IPS DF 19.7 (cell line): ENCODE measurements at places on chromosomes 5 and 9.

- no peak for DNase-seq
Measured at GRCh38 chr5:170360709-170361108, 28.5 kb downstream of the KCNMB1 start.

GRCh38 chr5:154395407-154396106 is 50.2 kb upstream of the SAP30L start:
- peak; percentile 47 for DNase-seq

- DNase-seq = no peak
Measured at GRCh38 chr5:127919006-127919796, 164.4 kb upstream of the SLC12A2 start.

- DNase-seq = no peak
Measured at GRCh38 chr9:99056886-99057664, 47.8 kb upstream of the TGFBR1 start.

DNA sequence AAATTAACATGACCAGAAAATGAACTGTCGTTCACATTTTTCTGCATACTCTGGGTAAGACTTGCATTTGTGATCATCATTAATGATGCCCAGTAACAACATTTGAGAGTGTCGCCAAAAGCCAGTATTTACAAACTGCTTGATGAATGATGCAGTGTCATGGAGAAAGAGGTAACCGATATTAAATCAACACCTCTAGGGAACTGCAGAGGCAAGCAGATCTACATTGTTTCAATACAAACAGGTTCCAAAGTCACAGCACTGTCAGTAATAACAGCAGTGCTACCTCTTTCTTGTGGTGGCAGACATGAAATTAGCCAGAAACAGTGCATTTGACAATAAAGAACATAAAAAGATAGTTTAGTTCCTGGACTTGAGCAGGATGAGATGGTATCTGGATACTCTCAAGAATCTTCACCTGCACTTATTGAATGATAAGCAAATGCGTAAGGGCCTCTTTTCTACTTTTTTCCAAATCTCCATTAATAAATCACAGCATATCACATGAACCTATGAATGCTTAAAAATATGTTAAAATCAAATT is 456.6 kb downstream of the ARHGEF28 start:
- no peak for DNase-seq

DNA sequence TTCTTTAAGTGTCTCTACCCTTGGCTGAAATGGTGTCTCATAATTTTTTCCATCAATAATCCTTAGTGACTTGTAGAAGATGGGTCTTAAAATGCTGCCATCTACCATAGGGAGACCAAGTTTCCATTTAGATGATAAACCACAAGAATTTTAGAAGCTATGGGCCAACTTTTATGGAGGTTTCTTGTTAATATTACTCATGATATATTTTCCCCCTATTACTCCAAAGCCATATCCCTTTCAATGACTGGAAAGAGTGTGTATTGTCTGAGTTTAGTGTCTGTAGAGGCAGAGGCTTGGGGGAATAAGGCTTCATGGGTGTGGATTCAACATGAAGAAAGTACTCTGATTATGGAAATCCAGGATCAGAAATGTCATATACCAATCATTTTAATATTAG is 507.3 kb upstream of the TNC start:
- no peak for DNase-seq

- no peak for DNase-seq
Measured at GRCh38 chr5:136808756-136809155, 443.4 kb upstream of the TRPC7 start.

DNA sequence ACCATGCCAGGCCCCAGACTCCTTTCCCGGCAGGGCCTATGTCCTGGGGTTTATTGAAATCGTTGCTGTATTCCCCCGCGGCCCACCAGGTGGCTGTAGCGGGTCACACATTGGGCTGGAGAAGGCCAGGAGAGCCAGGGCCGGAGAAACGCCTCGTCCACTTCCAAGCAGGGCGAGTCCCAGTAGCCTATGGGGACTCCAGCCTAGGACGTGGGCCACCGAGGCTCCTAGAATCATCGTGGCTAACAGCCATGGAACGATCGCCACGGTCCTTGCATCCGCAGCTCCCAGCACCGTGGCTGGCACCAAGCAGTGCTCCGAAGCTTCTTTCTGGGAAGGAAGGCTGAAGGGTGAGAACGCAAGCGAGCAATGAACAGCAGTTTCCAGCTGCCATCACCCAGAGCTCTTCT is 87.7 kb downstream of the ENTREP1 start:
- peak; percentile 65 for DNase-seq

DNA sequence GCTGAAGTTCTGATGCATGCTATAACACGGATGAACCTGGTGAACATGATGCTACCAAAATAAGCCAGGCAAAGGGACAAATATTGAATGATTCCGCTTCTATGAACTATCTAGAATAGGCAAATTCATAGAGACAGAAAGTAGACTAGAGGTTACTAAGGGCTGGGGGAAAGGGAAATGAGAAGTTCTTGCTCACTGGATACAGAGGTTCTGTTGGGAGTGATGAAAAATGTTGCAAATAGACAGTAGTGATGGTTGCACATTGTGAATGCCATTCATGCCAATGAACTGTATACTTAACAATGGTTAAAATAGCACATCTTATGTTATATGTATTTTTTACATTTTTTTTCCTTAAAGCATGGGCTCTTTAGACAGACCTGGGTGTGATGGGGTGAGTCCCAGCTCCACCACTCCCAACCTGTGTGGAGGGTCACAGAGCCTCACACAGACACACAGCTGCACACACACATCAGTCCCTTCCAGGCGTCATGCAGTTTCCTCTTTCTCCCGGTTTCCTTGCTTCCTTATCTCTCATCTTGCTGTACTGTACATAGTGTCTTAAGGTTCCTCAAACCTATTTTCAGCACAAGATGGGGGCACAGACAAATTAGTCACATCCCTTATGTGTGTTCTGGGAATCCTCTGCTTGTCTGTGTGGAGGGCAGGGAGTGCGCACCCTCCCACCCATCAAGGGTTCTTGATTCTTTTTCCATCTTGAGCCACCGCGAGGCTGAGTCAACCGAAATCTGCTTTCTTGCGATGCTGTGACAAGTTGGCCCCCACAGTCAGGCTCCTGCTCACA is 192.9 kb downstream of the CRB2 start:
- DNase-seq = no peak

DNA sequence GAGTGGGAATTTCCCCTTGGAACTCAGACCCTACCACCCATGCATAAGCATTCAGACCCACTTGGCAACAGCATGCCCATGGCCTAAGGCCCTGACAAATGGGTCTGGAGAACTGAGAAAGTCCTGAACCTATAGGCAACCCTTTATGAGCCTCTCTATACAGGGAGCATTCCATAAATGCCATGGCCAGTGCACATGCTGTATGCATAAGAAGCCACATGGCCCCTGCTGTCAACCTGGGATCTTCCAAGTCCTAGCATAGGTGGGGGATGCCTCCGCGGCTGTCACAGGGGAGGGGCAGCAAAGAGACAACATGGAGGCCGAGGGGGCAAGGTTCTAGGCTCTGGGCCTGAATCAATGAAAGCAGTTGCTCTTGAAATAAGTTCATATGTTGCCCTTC is 8.2 kb upstream of the NIPAL4 start:
- DNase-seq = no peak

GRCh38 chr9:128242124-128242523 is 33.7 kb downstream of the GOLGA2 start:
- DNase-seq = no peak
